ENCODE measurements at places on chromosomes 5 and 9.

DNA sequence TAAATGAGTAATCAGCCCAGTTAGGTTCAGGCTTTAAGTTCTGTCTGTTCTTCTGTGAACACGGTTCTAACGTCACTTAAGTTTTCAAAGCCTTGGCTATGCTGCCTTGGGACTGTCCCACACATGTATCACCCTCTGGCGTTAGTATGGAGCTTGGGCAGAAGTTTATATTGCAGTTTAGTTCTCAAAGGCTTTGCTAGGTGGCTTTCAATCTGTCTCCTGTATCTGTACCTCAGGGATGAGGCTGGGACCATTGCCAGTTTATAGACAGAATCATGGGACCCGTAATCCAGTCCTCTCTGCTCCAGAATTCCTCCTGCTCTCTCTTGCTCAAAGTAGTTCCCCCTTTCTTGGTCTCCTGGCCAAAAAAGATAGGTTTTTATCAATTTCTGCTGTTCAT, 12.1 kb downstream of the C9orf40 start:
- DNase-seq = no peak

- no peak for DNase-seq
Observed at GRCh38 chr5:124685404-124685930, 61.0 kb downstream of the ZNF608 start.

DNA sequence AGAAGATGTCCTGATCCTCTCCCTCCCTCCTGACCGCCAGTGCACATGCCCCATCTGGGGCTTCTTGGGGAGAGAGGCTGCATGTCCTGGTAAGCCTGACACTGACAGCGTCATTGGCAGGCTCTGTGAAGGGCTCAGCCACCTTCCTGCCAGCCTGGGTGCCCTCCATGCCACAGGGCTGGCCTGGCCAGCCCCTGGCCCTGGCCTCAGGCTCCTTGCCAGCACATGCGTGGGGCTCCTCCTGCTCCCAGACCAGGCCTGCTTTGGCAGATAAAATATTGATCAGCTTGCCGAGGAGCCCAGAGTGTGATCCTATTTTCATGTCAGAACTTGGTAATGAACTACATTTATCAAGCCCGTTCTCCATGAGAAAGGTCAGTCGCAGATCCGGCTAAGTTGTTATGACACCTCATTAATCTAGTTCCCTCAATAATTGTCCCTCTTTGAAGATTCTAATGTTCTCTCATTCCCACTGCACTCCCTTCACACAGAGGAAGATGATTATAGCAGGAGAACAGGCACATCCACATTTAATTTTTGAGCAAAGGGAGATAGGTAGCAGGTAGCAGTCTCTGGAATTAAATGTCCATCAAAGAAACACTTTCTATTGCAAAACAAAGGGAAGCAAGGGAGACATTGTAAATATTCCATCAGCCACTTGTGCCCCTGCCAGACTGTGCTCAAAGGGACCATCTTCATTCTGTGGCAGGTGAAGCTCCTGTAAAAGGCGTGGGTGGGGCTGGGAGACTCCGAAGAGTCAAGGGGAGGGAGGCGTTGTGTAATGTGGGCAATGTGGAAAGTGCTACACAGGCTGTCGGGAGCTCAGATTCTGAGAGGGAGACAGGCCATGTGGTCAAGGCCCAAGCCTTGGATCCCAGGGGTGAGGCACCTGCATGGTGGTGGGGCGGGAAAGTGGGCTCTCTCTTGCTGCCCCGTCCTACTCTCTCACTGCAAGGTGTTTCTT, 272.0 kb downstream of the HSPA4 start:
- DNase-seq = peak; percentile 20

DNA sequence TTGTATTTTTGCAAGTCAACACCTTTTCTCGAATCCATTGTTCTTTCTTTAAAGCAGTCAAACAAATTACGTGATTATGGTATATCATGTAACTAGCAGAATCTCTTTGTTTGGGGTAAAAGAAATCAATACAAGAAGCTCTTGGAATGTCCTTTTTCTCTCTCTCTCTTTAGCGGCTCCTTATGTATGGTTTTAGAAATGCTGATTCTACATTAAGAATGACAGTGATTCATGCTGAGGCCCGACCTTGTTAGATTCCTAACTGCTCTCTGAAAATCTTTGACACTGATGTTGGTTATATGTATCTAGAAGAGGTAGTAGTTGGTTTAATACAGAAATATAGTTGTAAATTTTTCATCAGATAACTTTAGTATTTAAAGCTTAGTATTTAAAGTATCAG, 76.4 kb downstream of the SNX24 start:
- no peak for DNase-seq

DNA sequence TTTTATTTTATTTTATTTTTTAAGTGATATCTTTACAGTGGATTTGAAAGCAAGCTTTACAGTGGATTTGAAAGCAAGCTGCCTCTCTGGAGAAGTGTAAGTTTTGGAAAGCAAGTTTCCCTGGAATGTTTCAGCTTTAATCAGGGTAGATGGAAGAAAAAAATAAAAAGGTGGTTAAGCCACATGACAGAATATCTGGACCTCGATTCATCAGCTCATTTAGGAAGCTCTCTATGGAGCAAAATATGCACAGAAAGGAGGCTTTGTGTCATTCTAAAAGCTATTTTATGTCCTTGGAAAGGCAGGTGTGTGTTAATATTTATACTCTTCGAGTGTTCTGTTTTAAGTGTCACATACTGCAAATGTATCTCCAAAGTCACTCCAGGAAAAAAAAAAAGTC, 409.2 kb upstream of the KLF4 start:
- DNase-seq = no peak

DNA sequence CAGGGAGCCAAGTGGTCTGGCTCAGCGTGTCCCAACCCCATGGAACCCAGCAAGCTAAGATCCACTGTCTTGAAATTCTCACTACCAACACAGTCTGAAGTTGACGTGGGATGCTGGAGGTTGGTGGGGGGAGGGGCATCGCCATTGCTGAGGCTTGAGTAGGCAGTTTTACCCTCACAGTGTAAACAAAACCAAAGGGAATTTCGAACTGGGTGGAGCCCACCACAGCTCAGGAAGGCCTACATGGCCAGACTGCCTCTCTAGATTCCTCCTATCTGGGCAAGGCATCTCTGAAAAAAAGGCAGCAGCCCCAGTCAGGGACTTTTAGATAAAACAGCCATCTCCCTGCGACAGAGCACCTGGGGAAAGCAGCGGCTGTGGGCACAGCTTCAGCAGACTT, 17.1 kb upstream of the FBXL17 start:
- no peak for DNase-seq

- DNase-seq = no peak
Observed at GRCh38 chr5:147234239-147234824, 494 bp upstream of the STK32A start.

DNA sequence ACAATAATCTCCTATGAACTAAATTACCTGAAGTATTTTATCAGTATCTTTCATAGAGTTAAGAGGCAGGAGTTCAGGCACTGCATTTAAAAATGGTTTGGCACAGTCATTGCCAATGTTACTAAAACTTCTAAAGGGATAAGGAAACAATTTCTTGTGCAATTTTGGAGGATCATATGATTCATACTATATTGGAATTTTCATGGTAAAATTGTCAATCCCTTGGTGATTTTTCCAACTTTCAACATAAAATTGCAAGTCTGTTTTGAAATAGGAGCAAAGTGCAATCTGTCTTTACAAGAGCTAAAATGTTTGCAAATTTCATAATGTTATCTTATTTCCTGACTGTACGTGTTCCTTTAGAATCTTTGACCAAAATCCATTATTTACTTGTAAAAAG, 211.1 kb downstream of the DMRTA1 start:
- DNase-seq = no peak

DNA sequence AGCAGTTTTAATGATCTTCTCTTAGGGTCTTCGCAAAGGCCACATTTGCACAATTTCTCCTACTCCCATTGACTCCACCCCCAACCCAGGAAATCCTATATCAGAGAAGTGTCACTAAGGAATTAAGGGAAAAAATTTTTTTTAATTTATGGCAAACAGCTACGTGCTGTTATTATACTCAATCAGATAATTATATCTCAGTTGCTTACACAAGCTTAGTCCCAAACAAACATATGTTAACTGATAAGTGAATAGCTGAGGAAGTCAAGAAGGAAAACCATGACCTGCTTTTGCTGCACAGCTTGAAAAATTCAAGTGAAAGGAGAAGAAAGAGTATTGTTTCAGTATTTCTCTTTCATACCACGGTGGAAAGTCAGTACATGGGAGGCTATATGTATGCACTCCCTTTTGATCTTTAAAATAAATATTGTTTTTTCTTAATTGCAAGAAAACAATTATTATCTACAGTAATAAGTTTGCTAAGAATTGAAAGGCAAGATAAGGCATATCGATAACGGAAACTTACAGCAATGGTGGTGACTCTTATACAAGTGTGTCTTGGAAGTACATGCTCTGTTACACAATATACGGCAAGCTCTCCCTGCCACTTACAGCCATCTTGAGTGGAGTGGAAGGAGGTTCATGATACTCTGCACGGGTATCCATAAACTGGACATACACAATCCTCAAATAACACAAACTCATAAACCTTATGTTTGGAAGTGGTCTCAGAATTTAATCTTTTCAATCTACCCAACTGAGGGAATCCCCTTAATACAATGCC, 167.9 kb upstream of the FREM1 start:
- no peak for DNase-seq

- no peak for DNase-seq
Observed at GRCh38 chr9:73143711-73144328, 7.8 kb upstream of the ANXA1 start.

DNA sequence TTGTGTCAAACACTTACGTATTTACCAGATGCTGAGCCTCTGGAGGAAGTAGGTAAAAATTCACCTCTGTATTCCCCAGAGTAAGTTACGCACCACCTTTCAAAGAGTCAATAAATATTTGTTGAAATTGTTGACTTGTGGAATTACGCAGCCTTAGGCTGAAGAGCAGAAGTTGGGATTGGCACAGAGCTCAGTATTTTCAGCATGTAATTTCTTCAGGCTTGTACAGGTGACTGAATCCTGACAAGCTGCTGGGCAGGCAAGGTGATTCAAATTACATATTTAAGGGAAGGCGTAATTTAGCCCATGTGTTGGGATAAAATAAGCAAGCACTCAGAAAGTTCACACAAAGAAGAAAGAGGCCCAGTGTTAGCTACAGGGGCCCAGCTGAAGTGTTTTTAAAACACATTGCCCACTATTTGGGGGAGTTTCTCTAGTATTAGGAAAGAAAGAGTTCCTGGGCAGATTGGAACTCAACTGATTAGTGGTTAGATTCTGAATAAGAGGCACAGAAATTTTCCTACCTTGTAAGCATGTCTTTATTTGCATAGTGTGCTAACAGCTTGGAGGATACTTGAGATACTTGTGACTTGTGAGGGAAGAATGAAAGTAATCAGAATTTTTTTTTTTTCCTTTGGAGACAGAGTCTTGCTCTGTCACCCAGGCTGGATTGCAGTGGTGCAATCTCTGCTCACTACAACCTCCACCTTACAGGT, 165.3 kb upstream of the FBXL7 start:
- DNase-seq = no peak

DNA sequence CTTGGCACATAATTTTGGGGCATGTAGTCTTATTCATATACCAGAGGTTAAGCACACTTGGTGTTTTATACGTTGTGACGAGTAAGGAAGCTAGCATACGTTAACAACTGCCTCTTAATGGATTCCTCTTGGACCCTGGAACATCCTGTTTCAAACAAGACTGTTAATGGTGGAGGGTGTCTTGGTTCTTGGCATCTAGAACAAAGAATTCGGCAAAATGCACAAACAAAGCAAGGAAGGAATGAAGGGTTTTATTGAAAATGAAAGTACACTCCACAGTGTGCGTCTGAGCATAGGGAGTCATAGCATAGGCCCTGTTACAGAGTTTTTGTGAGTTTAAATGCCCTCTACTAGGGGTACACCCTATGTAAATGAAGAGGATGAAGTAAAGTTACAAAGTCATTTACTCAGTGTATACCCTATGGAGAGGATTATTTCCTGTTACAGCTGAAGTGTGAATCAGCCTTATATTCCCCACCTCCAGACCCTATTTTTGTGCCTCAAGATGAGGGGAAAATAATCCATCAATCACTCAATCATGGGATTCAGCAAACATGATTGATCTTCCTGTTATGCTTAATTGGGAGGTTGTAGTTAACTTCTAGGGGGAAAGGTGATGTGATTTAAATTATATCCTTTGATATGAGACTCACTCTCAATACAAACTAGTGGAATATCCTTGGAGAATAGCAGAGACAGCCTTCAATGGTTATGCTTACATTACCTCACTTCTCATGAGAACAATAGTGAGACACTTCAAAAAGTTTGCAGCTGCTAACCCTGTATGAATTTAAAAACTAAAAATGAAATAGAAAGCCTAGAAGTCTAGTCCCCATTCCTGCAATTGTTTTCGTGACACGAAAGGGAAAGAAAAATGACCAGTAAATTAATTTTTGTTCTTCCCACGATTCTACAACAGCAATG, 84.9 kb upstream of the MYO10 start:
- no peak for DNase-seq

GRCh38 chr9:72704688-72705375, 183.4 kb downstream of the TMC1 start:
- no peak for DNase-seq

DNA sequence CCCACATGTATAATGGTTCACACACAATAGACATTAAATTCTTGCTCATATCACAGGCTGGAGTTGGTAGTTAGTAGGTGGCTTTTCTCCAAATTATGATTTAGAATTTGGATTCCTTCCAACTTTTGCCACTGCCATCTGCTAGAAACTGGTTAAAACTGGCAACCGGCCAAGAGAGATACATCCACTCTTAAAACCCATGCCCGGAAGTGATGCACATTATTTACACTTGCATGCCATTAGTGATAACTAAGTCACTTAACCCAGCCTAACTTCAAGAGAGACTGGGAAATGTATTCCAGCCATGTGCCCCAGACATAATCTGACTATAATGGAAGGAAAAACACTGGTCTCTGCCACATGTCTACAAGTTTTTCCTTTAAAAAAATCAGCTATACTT, 395.7 kb upstream of the SEMA6A start:
- no peak for DNase-seq

DNA sequence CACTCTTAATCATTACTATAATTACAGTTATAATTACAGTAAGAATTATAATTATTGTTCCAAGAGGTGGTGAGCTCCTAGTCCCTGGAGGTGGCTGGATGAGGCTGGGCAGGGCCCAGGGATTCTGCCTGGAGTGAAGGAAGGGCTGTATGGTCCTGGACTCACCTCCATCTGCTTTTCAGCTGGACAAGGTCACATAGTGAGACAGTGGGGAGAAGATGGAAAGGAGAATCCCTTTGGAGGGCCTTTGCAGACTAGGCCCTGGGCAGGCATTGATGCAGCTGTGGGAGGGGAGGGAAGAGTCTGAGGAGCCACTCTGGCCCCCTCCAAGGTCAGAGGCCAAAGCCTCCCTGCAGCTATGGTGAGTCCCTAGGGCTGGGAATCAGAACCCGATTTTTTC, 125.4 kb downstream of the RGS3 start:
- DNase-seq = no peak

DNA sequence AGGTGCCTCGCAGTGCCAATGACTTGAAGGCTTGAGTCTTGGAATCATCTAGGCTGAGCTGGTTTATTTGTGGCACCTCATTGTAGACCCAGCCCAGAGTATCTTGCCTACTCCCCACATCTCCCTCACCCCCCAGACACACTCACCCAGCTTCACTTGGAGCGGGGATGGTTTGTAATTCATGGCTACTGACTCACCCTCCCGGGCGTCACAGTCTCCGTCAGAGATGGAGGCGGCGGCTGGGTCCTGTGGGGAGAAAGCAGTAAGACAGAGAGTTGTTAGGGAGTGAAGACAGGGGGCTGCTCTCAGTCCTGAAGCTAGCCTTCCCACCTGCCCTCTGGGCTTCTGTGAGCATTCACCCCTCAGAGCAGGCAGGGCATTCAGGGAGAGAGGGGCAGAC, 29.0 kb upstream of the MYORG start:
- no peak for DNase-seq

GRCh38 chr5:37490931-37491330, 111.8 kb downstream of the WDR70 start:
- no peak for DNase-seq

All from caudate nucleus (tissue), 63 donors.